Muscle of back (tissue), 13 donors: ENCODE measurements at places on chromosomes 3 and 15. TPM values are rescaled to one million over a fixed set of nuclear protein-coding genes. Genes with fewer than 3 reads are reported as not detected.

The CCRL2 gene
- polyA plus RNA-seq, result 0.77 TPM

The IL5RA gene
- 0.17 TPM for polyA plus RNA-seq

The CGNL1 gene
- polyA plus RNA-seq, result 9.0 TPM

The CDC25A gene
- 5.3 TPM for polyA plus RNA-seq

The LCTL gene
- 0.31 TPM for polyA plus RNA-seq

The CHRNB4 gene
- 0.55 TPM for polyA plus RNA-seq

The ABI3BP gene
- 454 TPM for polyA plus RNA-seq

DNA sequence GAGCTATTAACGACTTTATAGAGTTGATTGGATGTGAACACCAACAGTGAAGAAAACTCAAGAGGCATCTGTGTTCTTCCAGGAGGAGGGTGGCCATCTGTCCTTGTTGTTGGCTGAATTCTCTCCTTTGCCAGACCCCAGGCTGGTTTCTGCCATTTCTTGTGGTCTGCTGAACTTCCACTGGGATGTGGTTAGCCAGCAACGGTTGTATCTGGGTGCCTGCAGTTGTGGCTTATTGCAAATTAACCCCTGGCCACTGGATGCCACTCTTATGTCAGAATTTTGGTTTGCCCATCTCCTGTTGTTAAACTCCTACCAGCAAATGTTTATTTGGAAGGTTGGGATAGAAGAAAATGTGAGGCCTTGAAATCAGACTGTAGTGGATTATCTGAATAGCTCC lies 163.6 kb upstream of the TBC1D5 start:
- DNase-seq, result no peak

DNA sequence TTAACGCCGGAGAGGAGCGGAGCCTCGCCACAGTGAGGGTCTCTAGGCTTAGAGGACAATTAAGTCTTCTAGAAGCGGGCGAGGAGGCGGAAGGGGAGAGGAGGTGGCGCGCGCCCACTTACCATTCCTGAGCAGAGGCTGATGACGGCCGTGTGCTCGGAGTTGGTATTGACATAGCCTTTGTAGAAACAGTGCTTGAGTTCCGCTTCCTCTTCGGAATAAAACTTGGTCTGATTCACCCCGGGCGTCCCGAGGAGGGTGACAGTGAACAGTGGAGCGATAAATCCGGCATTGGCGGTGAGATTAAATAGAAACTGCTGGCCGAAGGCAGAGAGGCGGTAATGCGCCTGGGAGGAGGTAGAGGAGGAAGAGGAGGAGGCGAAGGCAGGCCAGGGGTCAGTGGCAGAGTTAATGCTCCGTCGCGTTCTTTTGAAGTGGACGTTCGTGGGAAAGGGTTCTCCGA lies 1.3 kb downstream of the ADAMTS9 start:
- no peak for DNase-seq

DNA sequence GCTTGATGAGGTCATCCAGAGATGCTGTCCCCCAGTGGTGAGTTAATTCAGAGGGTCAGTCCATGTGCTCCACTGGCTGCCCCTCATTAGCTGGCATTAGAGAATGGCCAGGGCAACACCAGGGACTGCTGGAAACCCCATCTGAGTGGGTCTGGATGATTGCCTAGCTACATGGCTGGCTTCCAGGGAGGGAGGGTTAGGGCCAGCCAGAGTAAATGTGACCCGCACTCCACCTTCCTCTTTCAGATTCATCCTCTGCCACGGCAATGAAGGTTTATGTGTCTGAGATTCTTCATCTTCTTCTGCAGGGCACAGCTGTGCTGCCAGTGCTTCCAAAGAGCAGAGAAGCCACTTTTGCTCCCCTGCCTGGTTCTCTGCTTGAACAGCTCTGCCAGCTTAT lies 391.9 kb downstream of the OCA2 start:
- peak; percentile 28 for DNase-seq

DNA sequence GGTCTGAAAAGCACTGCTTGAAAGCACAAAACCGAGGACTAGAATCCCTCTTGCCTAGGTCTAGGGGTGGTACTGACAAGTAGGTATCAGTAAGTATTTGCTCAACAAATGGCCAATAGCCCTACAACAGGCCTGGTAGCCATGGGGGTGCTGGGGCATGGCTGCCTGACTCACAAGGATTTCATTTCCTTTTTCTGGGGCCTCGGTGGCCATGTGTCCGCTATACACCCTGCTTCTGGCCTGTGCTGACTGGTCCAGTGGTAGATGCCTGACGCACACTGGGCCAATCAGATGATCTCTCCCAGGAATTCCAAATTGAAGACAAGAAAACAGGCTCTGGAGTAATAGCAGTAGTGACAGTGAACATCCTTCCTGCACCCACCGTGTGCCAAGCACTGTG lies 29.4 kb downstream of the MELTF start:
- DNase-seq, result no peak

DNA sequence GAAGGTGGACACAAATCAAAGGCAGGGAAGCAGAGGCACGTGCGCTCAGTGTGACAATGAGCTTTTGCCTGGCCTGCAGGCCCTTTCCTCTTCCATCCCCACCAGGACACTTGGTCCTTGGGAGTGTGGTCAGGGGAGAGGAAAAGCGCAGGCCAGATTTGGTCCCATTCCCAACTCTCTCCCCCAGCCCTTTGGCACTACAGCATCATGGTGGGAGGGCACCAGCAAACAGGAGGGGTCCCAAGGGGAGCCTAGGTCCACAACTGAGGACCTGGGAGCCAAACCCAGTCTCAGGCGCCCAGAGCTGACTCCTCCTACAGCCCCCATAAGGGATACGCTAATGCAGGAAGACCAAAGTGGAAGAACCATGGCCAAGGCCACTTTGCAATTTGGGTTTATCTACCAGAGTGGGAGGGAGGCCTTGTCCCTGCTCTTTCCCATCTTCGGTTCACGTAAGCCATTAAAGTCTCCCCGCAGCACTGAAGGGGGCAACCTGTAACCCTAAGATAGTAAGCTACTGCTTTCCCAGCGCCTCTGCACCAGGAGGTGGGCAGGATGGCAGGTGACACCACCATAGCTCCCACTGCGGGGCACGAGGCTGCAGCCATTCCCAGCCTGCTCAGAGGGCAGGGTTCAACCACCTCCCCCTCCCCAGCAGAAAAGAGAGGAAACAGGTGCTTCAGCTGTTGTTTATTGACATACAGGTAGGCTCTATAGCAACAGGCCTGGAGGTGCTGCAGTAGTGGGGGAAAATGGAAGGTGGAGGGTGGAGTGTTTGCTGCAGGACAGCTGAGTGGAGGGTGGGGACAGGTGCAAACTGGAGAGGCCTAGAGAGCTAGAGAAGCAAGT lies 993 bp upstream of the GRAMD2A start:
- DNase-seq, result no peak

GRCh38 chr15:36682101-36682500 lies 102.7 kb downstream of the CDIN1 start:
- no peak for DNase-seq
